ENCODE measurements at places on chromosomes 1 and 21.

DNA sequence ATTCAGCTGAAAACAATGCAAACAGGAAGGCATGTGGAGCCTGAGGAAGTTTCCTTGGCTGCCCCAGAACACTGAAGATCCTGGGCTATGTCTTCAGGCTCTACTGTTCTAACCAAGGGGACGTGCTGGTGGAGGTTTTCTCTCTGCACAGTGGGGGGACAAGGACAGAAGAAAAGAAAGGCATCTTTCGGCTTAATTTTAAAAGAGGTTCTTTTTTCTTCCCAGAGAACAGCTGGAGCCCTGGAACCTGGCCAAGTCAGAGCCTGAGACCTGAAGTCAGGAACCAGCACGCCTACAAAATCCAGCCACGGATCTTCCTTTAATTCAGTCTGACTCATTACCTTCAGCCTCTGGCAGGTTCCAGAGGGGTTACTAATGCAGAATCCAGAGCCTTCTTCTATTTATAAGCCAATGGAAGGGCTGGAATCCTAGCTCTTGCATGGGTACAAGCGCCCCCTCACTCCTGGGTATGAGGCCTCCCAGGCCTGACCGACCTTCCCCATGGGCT is 19.8 kb downstream of the CTNNBIP1 start:
- DNase-seq: no peak

DNA sequence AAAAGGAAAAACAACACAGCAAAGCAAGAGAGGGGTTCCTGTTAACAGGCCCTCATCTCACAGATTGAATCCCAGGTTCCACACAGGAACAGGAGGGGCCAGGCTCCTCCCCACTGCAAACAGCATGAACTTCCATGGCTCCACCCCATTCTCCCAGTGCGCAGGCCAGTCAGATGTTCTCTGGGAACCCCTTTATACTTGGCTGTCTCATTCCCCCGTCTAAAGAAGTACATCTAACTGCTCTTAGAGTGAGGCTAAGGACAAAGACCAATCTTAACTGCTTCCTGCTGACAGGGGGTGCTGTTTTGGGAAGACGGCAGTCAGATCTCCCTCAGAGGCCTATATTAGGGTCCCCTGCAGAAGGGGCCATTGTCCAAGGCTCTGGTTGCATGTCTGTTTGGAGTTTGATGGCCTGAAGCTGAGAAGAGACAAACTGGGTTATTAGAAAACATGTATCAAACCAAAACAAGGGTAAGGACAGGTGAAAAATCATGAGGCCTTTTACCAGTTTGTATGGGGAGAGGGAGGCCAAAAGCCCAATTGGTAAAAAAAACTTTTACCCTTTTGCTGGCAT is 10.5 kb upstream of the NASP start:
- no peak for DNase-seq

- DNase-seq: no peak
Observed at GRCh38 chr21:30434033-30434631, 4.1 kb downstream of the KRTAP13-4 start.

DNA sequence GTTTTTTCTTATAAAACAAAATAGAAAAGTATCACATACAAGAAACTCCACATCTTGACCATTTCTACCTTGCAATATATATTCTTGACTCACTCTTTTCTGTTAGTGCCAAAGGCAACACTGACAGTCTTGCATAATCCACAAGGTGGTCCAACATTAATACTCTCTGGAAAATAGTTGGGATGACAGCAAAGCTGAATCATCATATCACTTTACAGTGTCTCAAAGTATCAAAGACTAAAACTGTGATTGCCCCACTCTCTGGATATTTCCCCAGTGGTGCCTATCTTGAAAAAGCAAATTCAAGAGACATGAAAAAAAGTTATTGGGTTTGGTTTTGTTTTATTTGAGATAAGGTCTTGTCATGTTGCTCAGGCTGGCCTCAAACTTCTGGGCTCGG is 14.6 kb upstream of the TGFBR3 start:
- DNase-seq: no peak

DNA sequence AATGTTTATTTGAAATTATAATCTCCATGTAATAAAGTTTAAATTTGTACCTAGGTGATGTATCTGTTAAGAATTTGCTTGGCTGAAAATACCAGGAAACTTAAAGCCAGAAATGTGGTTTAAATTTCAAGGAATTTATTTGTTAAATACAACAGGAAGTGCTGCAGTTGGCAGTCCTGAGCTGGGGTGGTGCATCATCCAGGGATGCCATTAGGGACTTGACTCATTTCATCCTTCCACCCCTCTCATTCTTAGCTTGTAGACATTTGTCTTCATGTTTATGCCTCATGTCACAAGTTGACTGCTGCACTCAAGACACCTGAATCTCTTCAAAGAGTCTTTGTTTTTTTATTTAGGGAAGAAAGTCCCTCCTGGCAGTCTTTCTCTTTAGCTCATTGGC is 175.9 kb downstream of the LHX8 start:
- DNase-seq: no peak

- no peak for DNase-seq
Observed at GRCh38 chr1:61162520-61163258, 80.3 kb downstream of the NFIA start.

GRCh38 chr1:184956999-184957700 is 17.2 kb downstream of the NIBAN1 start:
- no peak for DNase-seq

DNA sequence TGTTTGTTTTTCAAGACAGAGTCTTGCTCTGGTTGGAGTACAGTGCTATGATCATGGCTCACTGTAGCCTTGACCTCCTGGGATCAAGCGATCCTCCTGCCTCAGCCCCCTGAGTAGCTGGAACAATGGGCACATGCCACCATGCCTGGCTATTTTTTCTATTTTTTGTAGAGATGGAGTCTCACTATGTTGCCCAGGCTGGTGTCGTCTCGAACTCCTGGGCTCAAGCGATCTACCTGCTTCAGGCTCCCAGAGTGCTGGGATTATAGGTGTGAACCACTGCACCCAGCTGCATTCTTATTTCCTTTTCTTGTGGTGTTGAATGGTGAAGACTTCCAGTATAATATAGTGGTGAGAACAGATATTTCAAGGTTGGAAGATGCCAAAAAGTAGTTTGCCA is 28.0 kb downstream of the B3GALT5 start:
- no peak for DNase-seq

GRCh38 chr1:58839147-58839795 is 55.4 kb upstream of the JUN start:
- DNase-seq: no peak
